SK-N-MC (cell line): ENCODE measurements at places on chromosomes 2 and 18.
A peak's percentile ranks its signal among the peaks of the same experiment; 100 is the strongest.

- DNase-seq: no peak
These were observed 106.8 kb downstream of the KLHL29 start for GRCh38 chr2:23491591-23492336.

DNA sequence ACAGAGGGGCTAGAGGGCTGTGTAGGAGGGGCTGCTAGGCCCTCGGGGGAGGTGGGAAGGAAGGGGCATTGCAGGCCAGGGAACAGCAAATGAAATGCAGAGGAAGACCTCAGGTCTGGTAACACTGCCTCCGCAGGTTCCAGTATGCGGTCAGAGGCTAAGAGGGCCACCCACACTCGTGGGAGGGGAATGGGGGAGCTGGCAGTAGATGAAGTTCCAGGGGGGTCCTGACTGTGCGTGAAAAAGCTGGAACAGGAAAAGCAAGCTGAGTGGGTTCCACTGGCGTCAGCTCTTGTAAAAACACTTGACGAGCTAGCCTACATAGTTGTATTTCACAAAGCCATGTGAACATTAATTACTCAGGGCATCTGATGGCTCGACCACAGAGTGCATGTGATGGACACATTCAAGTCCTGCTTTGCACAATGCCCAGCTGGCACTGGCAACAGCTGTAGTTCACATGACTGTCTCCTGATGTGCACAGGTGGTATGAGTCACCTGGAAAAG is 29.0 kb upstream of the PTPN4 start:
- DNase-seq: no peak

GRCh38 chr2:146572598-146572997 is 1272.2 kb upstream of the ACVR2A start:
- DNase-seq: no peak

- DNase-seq: no peak
These were observed 117.3 kb downstream of the CDC42EP3 start for GRCh38 chr2:37554155-37554510.

DNA sequence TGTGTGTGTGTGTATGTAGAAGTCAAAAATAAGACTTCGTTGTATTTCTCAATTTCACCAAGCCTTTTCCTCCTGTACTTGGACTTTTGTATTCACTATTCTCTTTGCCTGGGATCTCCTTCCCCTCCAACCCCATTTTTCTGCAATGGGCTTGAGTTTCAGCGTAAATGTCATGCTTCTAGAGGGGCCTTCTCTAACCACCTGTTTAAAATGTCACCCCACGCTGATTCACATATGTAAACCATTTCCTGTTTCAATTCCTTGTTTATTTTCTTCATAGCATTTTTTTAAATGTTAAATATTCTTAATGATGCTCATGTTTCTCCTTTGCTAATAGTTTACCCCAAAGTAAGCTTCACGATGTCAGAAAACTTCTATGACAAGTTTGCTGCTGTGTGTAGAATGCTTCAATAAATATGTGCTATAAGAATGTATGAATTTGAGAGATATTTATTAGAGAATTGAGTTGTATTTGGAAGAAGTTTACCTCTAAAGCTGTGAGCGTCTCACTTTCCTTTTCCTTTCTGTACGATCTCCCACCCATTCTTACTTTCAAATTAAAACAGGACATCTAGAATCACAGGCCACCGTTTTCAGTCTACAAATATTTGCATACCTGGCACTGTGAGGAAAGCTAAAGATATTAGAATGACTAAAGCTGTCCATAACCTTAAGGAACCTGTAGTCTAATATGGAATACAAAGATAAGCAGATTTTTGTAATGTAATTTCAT is 762.4 kb downstream of the LRRTM4 start:
- DNase-seq: peak; percentile 20

DNA sequence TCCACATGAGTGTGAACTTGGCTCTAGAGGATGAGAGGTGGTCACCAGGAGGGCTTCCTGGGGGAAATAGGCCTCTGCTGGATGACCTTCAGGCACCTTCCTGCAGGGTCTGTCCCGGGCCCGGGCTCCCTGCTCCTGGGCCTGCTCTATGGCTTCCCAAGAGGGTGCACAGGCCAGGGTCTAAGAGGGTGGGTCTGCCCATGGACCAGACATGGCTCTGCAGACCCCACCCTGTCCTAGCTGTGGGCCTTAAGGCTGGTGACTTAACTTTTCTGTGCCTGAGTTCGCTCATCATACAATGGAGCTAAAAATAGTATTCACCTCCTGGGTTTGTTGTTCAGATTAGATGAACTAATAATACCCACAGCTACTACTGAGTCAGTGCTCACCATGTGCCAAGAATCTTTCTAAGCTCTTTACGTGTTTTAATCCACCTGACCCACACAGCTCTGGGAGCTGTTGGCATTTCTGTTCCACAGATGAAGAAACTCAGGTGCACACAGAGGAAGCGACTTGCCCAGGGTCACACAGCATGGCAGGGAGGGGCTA is 14.4 kb downstream of the INHBB start:
- no peak for DNase-seq

DNA sequence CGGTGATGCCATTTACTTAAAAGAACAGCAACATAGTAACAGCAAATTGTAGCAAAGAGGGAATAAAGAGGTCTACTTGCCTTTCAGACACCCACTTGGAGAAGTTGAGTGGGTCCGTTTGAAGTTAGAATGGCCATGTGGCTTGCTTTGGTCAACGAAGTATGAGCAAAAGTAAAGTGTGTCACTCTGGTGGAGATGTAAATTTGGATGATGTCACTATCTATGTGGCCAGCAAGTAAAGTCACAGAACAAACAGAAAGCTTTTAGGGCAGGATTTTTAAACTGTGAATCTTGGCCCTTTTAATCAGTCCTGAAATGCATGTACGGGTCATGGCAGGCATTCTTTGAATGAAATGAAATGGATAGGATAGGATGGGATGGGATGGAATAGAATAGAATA is 120.3 kb downstream of the PAX3 start:
- no peak for DNase-seq

- DNase-seq: no peak
These were observed 136.0 kb downstream of the PLCL1 start for GRCh38 chr2:197940382-197940781.

DNA sequence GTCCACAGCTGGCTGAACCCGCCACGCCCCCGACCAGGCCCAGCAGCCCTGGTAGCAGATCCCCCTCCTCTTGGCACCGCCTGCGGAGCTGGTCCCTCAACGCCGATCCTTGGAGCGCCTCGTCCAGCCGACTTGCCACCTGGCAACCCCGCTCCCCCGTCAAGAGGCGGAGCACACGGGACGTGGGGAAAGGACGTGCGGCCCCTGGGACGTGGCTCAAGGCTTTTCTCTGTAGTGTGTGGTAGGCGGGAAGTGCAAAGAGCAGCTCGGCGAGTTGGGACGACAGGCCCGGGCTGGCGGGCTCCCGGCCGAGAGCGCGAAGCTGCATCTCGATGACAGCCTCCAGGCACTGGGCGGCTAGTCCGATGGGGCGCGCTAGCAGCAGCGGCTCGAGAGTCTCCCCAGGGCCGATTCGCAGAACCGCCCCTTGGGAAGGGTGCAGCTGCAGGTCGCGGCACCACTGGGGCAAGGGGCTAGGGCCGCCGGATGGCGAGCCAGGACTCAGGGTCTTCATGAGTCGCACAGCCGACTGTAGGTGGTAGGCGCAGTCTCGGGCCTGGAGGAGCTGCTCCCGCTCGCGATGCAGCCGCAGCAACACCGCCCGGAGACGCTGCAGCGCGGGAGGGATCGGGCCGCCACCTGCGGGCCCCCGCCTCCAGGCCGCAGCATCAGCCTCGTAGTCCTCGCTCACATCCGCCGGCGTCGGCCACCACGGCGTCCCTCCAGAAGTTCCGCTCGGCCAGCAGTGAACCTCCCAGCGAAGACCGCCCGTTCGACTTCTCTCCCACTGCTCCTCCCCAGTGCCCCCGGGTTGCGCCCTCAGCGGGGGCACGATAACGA is 617 bp downstream of the CCDC142 start:
- no peak for DNase-seq

DNA sequence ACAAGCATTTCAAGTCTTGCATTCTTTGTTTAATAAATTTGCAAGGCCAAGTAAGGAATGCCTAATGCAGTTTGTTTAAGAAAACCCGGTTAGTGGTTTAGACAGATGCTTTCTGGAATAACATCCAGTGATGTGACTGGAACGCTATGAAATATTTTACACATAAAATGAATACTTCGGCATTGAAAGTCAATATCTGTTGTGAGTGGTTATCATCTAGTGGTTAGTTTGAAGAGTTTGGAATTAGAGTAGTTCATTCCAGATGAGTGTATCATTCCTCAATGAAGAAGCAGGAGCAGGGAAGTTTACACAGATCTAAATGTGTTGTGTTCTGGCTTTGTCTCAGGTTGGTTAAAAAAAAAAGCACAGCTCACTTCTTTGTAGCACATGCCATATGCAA is 608.0 kb upstream of the PIK3C3 start:
- no peak for DNase-seq

- no peak for DNase-seq
These were observed 1389.7 kb downstream of the DSC3 start for GRCh38 chr18:29652797-29653196.

DNA sequence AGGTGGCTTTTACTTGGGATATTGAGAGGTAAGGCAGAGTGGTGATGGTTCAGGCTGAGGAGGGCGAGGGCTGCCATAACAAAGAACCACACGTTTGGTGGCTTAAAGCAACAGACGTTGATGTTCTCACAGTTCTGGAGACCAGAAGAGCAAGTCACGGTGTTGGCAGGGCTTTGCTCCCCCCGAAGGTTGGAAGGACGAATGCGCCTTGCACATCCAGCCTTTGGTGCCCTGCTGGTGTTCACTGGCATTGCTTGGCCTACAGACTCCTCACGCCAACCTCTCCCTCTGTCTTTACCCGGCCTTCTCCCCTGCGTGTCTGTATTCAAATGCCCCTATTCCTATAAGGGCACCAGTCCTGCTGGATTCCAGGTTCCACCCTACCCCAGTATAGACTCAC is 125.4 kb downstream of the TPO start:
- DNase-seq: no peak

DNA sequence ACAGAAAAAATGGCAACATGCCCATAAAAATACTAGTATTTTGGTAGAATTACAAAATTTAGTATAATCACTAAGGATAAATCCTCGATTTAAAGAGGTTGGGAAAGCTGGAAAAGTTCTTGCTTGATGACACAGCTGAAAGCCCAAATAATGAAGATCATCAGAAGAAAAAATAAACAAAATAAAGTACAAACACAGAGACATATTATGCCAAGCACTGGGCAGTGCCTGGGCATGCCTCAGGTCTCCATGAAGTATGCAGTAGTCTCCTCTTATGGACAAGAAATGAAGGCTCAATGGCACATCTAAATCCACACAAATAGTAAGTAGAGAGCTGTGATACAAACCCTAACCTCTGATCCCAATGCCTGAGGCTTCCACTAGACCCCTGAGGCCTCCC is 57.7 kb downstream of the RNU4ATAC start:
- DNase-seq: no peak

- no peak for DNase-seq
These were observed 22.0 kb upstream of the KCNF1 start for GRCh38 chr2:10889651-10890215.

GRCh38 chr2:73269686-73270465 is 14.4 kb downstream of the FBXO41 start:
- no peak for DNase-seq

DNA sequence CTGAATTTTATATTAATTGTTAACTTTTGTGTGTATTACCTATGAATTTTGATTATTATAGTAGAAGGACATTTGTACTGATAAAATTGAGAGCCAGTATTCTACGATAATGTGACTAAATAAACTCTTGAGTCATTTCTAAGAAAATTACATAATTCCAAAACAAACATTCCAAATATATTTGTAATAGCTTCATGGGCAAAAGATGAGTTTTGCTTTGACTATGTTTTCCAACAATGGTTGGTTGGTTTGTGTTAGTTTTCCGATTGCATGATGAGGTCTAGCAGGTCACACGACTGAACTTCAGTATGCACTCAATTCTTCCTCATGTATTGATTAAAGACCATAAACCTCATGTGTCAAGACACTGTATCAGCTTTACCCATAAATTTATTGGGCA is 71.7 kb upstream of the WDR75 start:
- no peak for DNase-seq

DNA sequence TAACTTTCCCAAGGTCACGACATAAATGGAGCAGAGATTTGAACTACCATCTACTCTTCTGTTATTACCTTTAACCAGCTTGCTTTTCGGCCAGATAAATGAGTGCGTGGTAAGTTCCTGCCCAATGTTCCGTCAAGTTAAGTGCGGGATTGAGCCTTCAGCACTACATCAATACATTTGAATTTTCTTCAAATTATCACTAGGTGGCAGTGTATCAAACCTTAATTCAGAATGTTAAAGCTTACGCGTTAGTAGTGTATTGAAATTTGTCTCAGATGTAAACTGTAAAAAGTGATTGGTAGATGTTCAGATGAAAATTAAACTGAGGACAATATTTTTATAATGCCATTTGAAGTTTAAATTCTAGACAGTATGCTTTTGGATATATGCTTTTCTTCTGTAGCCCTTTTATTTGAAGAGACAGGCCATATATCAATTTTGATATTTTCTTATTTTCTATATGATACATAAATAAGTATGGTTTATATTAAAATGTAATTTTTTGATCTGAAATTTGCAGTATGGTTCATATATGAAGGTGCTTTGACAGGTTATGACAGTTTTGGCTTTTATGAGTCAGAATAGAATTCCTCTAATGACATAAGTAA is 681.3 kb downstream of the ADCYAP1 start:
- peak; percentile 14 for DNase-seq

DNA sequence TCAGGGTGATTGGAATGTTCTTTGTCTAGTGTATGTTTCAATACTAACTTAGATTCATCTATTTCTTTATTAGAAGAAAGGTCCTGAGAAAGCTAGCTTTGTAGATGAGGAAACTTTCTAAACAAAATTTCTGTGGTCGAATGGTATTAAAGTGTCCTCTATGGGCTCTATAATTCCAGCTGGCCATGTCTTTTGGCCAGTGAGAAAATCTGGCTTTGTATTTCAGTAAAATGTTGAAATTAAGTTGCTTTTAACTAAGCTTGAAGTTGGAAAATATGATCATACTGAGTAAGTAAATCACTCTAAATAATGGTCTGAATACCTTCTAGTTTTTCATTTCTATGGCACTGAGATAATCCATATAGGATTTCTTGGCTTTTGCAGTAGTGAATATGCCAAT is 148.8 kb downstream of the RDH14 start:
- DNase-seq: no peak

- DNase-seq: no peak
These were observed 362.4 kb downstream of the CYRIA start for GRCh38 chr2:16303273-16303577.

- DNase-seq: no peak
These were observed 957.1 kb upstream of the CHAC2 start for GRCh38 chr2:52810460-52810859.
